Subcutaneous preadipocyte (primary cell): ENCODE measurements at places on chromosomes 7 and 10. TPM values are rescaled to one million over a fixed set of nuclear protein-coding genes. Genes with fewer than 3 reads are reported as not detected.

OR6B1 gene
- total RNA-seq: not detected in 2 replicates

FOXI2 gene
- total RNA-seq: not detected in 2 replicates

PDE6C gene
- not detected in 2 replicates for total RNA-seq

OR13A1 gene
- total RNA-seq: not detected in 2 replicates

PI4K2A gene
- total RNA-seq: 22.4 and 23.3 TPM in 2 replicates

CYP3A7 gene
- total RNA-seq: not detected in 2 replicates

CRYGN gene
- total RNA-seq: under 0.01 and 0.37 TPM in 2 replicates

ASB10 gene
- total RNA-seq: not detected in 2 replicates

ZNF503 gene
- 13.5 and 17.3 TPM in 2 replicates for total RNA-seq
